Stomach (tissue), 19 donors: ENCODE measurements at places on chromosomes 7 and 10. TPM values are rescaled to one million over a fixed set of nuclear protein-coding genes. Genes with fewer than 3 reads are reported as not detected.

LIPJ gene
- not detected for polyA plus RNA-seq

TLX1 gene
- polyA plus RNA-seq: not detected

KLF14 gene
- polyA plus RNA-seq: not detected

NUDT1 gene
- polyA plus RNA-seq: 28.6 TPM

AKR1C2 gene
- 507 TPM for polyA plus RNA-seq

LUC7L2 gene
- 31.8 TPM for polyA plus RNA-seq

AQP1 gene
- 3.8 TPM for polyA plus RNA-seq

- no peak for DNase-seq
These were observed 171.8 kb downstream of the GRM3 start for GRCh38 chr7:86815556-86815955.

DNA sequence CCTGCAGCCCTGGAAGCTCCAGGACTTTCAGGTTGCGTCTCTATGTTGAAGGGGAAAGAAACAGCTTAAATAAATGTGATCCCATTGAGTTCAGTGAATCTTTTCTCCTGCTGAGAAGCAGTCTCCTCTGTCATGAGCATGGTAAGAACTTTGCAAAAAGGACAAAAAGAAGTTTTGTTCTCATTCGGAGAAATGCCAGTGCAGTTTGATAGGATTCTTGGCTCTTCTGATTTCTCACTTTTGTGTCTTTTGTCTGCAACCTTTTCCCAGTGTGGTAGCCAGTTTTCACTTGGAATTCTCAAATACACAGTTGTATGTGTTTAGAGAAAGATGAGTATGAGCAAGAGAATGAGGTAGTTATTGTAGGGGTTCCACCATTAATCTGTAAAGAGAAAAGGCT, 64.3 kb downstream of the AP3M1 start:
- no peak for DNase-seq

GRCh38 chr7:30778255-30779025, 7.2 kb downstream of the MINDY4 start:
- no peak for DNase-seq

GRCh38 chr10:10520491-10521385, 496.9 kb upstream of the CELF2 start:
- no peak for DNase-seq

- DNase-seq: no peak
These were observed 29.2 kb upstream of the NAMPT start for GRCh38 chr7:106313966-106314365.

GRCh38 chr7:3243680-3244079, 57.4 kb upstream of the SDK1 start:
- no peak for DNase-seq

DNA sequence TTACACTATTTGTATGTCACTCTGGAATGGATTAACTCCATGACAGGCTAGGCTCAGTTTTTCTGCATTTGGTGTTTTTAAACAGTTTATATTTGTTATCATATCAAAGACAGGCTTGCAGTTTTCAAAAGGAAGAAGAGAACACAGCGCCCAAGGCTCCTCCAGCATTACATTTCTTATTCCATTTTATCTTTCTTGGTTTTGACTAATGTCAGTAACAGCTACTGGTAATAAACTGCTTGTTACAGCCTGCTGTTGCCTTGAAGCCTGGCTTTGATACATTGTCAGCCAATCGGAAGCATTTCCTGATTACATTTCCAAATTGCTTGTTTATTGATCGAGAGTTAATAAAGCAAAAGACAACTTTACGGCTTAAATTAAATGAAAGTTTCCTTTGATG, 166.0 kb upstream of the MDFIC start:
- DNase-seq: no peak

- DNase-seq: no peak
These were observed 22.0 kb upstream of the ANKRD2 start for GRCh38 chr10:97550336-97551149.

GRCh38 chr7:104231054-104232046, 23.5 kb upstream of the ORC5 start:
- peak; percentile 45 for DNase-seq

- DNase-seq: no peak
These were observed 865.9 kb downstream of the CNTNAP2 start for GRCh38 chr7:146982482-146982881.

GRCh38 chr7:41536873-41537665, 165.8 kb downstream of the INHBA start:
- DNase-seq: no peak

DNA sequence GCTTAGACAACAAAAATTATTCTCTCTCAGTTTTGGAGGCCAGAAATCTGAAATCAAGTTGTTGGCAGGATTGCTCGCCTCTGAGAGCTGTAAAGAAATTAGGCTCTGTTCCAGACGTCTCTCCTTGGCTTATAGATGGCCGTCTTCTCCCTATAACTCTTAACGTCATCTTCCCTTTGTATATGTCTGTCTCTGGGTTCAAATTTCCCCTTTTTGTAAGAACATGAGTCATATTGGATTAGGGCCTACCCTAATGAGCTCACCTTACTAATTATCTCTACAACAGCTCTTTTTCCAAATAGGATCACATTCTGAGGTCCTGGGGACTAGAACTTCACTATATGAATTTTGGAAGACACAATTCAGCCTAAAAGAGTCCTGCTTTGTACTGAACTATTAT, 22.4 kb downstream of the GALNTL5 start:
- DNase-seq: no peak
